ENCODE measurements at places on chromosomes 16 and 17.

DNA sequence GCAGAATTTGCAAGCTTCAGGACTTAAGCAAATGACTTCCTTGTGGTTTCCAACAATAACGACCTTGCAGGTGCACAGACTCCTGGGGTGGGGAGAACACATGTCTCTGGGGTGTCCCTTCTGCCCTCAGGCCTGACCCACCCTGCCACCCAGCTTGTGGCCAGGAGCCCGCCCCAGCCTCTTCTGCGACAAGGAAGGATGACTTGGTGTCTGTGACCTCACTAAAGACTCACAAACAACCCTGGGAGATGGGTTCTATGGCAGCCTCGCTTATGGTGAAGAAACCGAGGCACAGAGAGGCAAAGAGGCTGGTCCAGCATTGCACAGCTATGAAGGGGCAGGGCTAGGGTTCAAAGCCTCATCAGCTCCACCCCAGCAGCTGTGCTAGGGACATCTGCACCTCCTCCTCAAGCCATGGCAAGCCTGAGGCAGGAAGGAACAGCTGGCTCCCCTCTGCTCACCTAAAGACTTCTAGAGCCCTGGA, 2.6 kb downstream of the ATP2A3 start:
- no peak for DNase-seq

GRCh38 chr16:878072-878784, 77.7 kb upstream of the GNG13 start:
- no peak for DNase-seq

DNA sequence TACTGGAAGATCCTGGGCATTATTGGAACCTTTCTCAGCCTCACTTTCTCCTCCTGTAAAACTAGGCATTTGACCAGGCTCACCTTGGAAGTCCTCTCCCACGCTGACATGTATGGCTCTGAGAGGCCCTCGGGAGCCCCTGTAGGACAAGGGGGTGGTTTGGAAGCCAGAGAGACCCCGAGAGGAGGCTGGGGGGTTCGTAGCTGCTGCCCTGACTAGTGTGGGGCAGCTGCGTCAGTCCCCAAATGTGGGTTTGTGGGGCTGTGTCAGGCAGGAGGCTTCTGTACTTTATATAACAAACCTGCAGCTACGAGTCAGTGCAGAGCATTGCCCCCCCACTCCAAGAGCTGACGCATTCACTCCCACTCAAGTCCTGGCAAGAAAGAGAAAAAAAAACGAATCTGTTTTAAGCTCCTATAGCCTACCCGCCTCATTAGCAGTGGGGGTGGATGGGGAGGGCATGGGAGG, 1.8 kb downstream of the CX3CL1 start:
- DNase-seq: peak; percentile 67

DNA sequence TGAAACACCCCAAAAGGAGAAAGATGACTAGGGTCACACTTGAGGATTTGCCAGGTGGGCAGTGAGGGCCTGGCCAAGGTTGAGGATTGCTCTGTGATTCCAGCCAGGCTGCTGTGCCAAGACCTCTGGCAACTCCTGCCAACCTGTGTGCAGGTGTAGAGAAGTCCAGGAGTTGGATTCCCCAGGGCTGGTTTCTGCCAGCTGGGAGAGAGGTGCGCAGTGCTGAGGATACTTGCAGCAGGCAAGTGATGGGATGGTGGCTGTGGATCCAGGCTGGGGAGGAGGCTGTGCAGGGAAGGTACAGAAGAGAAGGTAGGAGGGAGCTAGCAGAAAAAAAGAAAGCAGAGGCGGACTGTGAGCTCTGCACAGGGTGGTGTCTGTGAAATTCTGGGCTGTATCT, 6.6 kb downstream of the RIPOR1 start:
- DNase-seq: no peak

DNA sequence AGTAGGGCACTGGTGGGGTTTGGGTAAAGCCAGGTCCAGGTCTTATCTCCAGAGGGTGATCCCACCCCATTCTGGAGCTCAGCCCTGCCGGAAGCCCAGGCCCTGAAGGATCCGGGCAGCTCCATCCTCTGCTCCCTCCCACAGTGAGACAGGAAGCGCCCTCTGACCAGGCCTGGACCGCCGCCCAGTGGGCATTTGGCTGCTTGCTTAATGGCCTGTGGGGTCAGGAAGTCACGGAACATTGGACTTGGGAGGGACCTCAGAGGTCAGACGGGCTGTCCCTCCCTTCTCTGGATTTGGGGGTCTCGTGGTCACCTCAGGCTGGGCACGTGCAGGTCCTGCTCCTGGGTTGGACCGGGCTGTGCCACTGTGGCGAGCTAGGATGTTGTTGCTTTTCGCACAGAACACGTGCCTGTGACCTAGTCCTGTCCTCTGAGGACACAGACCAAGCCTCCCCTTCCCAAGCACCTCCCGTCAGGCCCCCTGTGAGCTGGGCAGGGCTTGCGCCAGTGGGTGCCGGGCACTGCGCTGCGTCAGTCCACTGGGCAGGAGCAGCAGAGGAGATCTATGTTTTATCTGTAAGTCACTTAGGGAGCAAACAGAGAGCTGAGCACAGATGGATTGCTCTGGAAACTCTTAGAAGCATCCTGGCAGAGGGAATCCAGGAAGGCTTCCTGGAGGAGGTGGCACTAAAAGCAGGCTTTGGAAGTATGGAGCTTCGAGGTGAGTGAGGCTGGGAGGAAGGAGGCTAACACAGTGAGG, 49.4 kb upstream of the GSE1 start:
- DNase-seq: peak; percentile 78

DNA sequence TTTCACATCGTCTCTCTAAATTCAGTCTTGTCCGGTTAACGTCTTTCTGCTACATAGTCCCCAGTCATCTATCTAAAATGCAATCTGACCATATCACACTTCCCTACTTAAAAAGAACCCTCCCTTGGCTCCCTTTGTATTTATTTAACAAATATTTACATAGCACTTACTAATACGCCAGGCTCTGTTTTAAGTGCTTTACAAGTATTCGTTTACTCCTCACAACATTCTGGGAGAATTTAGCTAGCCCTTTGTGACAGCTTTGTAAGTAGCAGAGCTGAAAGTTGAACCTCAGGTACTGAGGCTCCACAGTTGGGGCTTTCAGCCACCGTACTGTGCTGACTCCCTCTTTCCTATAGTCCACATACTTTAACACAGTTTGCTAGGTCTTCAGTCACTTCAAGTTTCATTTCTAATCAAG, 9.2 kb downstream of the PAFAH1B1 start:
- no peak for DNase-seq

DNA sequence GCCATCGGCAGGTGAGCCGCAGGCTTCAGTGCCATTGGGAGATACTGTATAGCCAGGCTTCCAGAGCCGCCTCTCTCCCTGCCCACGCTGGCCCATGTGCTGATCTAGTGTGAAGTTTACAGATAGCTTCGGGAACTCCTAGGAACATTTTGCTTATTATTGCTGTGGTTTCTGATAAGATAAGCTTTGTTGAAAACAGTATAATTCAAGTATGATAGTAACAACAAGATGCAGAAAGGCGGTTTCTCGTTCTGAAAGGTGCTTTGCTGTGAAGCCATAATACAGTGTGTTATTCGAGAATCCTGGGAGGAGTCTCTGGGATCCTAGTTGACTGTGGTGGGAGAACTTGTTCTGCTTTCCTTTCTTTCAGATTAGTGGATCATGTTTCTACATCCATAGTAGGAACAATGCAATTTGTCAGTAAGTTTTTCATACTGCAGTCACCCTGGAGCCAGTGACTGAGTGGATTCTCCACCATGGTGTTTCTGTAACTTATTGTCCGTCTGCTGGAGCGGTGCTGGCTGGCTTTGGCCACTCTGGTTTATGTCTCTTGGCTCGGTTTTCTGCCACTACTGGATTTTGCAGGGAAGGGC, 31.5 kb downstream of the RAB11FIP3 start:
- DNase-seq: peak; percentile 77

- DNase-seq: no peak
Observed at GRCh38 chr16:28202147-28202746, 9.5 kb downstream of the XPO6 start.

GRCh38 chr17:60156746-60157145, 7.0 kb downstream of the CA4 start:
- peak; percentile 42 for DNase-seq

- no peak for DNase-seq
Observed at GRCh38 chr17:38403491-38403890, 24.8 kb upstream of the ARHGAP23 start.

DNA sequence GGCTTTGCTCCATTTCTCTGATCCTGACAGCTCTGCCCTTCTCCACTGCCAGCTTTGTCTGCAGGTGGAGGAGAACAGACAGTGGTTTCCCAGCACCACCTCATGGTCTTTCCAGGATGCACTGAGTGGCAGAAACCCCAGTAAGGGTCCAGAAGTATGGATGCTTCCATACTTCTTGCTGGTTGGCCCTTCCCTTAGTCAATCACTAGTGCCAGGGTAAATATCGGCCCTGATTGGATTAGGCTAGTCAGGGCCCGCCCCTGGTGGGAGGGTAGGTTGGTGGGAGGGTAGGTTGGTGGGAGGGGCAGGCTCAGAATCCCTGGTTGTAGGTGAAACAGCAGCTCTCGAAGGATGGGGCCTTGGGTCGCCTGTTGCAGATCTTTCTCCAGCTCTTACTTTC, 10.2 kb downstream of the RNF213 start:
- no peak for DNase-seq

DNA sequence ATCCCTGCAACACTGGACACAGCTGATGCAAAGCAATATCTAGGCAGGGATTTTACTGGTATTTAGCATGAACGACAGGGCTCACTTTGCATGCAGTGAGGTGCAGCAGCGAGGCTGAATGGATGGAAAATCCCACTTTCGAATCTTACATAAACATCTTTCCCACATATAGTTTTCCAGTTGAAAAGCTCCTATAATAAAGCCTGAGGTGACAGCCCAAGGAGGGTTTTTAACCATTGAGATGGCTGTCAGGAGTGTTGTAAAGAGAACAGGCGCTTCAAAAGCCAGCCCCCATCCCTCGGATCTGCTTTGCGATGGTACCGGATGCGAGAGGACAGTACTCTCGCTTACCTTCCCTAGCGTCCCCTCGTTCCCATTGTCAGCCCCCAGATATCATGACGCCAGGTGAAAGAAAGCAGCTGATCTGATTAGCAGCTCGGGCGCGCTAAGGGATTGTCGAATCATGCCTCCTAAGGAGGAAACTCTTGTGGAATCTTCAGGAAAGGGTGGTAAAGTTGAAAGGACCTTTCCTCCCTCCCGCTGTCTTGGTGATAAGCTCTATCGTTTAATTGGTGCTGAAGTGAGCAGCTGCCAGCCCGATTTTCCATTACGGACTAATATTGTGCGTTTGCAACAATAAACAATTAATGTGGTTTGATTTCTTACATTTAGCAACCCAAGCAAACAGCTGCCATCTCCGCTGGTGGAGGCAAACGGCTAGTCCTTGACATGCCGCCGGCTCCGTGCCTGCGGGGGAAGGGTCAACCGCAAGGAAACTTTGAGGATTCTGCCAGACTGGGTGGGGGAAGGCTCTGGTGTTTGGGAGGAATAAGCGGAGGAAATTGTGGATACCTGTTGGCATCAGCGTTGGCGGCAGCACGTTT, 1.8 kb downstream of the CDH8 start:
- no peak for DNase-seq

DNA sequence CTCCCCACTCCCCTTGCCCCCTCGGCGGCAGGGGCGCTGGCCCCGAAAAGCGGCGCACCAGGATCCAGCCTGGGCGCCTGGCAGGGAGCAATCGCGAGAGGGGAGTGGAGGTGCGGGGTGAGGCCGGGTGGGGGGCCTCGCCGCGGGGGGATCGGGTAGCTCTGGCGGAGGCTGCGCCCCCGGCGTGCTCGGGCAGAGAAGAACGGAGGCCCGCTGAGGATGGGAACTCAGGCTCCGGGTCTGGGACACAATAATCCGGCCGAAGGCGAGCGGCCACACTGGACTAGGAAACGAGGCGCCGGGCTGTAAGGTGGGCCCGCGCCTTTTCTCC, 721 bp upstream of the PCGF2 start:
- no peak for DNase-seq

DNA sequence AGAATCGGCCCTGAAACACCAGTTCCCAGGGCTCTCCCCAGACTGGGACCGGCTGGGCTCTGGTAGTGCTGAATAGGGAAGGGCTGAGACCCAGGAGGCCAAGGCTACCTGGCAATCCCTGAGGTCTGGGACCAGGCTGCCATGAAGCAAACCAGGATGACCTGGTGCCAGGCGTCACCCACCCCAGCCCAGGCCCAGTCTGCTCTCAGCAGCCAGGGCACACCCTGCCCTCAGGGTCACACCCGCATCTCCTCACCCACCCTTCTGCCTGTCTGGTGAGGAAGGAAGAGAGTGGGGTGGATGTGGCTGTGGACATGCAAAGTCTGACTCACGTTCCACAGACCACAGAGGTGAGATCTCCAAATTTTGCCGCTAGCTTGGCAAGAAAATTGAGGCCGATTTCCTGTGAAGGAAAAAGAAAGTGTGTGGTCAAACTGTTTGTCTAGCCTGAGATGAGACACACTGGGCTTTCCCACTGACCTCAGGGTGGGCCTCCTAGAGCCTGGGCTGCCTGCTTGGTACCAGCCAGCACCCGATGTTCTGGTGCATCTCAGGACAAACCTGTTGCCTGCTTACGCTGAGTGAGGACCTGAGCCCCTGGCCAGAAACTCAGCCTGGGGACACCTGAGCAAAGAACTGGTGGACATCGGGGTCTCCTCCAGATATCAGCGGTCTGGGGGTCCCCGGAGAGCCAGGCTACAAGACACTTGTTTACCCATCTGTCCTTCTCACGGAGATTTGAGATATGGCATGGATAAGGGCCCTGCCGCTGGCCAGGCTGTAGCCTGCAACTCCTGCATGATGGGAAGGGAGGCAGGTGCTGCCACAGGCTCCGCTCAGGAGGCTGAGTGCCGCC, 6.3 kb upstream of the RAB37 start:
- DNase-seq: no peak

GRCh38 chr17:38431346-38432145, 3.3 kb downstream of the ARHGAP23 start:
- DNase-seq: no peak

GRCh38 chr17:50661795-50662391, 27.2 kb downstream of the ABCC3 start:
- DNase-seq: peak; percentile 89

DNA sequence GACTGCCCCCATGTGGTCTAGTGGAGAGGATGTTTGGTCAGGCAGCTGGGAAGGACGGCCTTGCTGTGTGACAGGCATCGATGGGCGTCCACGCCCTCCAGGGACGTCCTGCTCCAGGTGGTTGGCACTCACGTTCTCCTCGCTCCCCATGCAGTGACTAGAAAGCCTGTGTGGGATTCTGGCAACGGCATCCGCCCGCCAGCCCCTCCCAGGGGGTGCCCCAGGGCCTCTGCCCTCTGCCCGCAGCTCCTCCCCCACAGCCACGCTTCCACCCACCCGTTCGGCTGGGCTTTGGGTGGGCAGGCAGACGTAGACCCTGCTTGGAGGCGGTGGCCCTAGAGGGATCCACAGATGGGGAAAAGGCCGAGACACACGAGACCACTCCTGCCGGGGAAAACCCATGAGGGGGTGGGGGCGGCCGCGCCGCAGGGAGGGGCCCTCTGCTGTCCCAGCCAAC, 4.7 kb upstream of the IL17C start:
- DNase-seq: peak; percentile 62

All from kidney (tissue), 22 donors.